ENCODE measurements at places on chromosomes 5 and 9.

- no peak for DNase-seq
Measured at GRCh38 chr5:168365581-168366081, 74.2 kb downstream of the WWC1 start.

- DNase-seq, result no peak
Measured at GRCh38 chr9:90423661-90424193, 218.9 kb downstream of the DIRAS2 start.

DNA sequence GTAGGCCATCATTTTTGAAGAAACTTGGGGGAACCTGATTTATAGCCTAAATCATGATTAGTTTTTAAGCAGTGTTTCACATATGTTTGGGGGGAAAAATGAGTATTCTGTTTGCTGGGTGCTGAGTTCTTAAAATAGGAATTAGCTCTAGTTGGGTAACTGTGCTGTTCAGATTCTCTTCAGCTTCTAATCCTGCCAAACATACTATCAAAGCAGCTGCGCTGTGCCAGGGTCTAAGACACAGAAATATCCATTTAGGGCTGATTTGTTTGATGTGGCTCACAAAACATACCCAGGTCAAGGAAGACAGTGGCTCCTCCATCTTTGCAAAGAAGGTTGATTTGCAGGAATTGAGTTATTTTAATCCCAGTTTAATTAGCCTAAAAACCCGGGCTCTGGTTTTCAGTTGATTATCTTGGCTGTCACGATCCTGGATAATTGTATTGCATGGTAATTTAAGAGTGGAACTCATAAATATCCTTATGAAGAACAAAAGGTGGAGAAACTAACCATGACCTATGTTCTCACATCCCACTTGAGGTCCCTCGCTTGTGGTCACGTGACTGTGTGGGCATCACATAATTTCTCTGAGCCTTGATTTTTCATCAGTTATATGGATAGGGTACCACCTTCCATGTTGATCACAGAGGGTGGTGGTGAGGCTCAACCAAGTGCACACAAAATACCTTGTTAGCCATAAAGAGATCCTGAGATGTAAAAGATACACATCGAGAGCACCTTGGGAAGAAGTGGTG lies 18.7 kb downstream of the CYFIP2 start:
- no peak for DNase-seq

GRCh38 chr9:92064711-92065110 lies 50.5 kb downstream of the SPTLC1 start:
- DNase-seq, result no peak

GRCh38 chr9:95284162-95285080 lies 33.1 kb downstream of the FANCC start:
- DNase-seq, result no peak

- no peak for DNase-seq
Measured at GRCh38 chr5:96247097-96247701, 185.8 kb downstream of the PCSK1 start.

DNA sequence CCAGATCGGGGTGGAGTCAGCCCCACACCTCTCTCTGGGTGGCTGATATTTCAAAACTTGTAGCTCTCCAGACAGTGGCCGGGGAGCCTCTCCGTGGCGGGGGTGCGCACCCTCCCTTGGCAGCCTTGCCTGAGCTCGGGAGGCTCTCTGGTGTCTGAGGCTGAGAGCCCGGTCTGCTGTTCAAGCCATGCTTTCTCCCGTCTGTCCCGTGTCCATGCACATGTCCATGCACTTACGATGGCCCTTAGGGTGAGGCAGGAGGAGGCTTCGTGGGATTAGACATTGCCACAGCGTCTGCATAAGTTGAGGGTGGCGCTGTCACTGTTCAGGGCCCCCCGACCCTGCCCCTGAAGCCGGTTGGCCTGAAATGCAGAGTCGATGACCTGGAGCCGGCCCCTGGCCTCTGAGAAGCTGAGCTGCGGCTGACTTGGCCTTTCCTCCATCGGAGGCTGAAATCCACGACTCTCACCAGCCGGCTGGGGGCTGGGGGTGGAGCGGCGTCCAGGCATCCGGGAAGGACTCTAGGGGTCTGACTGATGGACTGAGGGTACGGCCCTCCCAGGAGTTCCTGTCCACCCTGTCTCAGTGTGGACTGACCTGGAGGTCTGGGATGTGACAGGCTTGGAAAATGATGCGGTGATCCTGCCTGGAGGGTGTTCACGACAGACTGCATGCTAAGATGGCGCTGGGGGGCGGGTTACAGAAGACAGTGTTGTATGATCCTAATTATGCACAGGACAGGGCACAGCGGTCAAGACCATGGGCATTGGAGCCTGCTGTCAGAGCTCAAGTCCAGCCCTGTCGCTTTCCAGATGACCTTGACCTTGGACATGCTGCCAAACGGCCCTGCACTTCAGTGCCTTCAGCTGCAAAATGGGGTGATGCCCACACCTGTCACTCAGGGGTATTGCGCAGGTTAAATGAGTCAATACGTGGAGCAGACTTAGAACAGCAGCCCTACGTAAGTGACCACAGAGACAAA lies 18.3 kb upstream of the SLC2A6 start:
- DNase-seq, result no peak

DNA sequence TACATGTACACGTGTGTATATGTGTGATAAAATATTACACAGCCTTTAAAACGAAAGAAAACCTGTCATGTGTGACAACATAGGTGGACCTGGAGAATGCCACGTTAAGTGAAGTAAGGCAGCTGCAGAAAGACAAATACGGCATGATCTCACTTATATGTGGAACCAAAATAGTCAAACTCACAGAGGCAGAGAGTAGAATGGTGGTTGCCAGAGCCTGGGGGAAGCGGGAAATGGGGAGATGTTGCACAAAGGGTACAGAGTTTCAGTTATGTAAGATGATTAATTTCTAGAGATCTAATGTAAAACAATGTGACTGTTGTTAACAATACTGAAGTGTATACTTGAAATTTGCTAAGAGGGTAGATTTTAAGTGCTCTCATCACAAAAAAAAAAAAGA lies 34.8 kb downstream of the ADAMTS12 start:
- no peak for DNase-seq

- no peak for DNase-seq
Measured at GRCh38 chr5:30866142-30866541, 327.3 kb upstream of the CDH6 start.

DNA sequence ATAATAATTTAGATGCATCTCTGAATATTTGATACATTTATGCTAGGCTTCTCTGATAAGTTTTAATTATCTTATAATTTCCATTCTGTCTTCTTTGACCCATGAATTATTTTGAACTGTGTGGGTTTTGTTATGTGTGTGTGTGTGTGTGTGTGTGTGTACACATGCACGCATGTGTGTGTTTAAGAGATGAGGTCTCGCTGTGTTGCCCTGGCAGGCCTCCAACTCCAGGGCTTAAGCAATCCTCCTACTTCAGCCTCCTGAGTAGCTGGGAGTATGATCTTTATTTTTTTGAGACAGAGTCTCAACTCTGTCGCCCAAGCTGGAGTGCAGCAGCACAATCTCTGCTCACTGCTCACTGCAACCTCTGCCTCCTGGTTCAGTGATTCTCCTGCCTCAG lies 75.4 kb downstream of the NDUFAF2 start:
- DNase-seq, result no peak

GRCh38 chr5:160520609-160521391 lies 99.1 kb downstream of the PTTG1 start:
- DNase-seq, result no peak

DNA sequence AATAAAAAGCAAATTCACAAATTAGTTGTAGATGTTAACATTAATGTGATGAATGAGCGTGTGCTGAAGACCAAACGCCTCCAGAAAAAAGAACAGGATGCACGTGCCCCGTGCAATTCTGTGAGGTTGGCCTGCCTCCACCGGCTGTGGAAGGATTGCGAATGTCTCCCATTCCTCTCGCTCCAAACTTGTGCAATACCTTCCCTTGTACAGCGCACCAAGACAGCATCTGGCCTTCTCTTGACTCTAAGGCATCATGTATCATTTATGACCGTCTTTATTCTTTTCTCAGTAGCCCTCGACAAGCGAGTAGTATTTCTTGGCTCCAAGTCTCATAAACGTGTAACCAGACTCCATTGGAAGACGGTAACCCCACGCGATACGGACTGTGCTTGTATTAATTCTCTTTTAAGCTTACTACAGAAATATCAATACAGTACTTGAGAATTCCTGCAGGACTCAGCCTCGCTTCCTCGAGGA lies 1.5 kb upstream of the TESK1 start:
- no peak for DNase-seq

DNA sequence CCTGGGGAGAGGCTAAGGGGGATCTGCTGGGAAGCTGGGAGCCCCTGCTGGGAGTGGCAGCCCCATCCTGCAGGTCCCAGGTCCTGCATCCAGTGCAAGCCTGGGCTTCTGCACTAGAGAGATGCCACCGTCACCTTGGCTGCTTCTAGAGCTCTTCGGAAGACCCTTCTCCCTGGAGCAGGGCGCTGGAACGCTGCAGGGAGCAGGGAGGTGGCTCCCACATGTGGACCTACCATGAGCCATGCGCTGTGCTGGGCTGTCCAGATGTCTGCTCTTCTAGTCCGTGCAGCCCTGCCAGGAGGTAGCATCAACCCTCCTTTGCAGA lies 90.9 kb upstream of the PHYKPL start:
- DNase-seq, result no peak

GRCh38 chr9:73525350-73525749 lies 373.7 kb downstream of the ANXA1 start:
- DNase-seq, result no peak

- DNase-seq, result no peak
Measured at GRCh38 chr5:25285136-25285535, 640.4 kb upstream of the CDH10 start.

- no peak for DNase-seq
Measured at GRCh38 chr5:42531611-42532010, 108.4 kb downstream of the GHR start.

DNA sequence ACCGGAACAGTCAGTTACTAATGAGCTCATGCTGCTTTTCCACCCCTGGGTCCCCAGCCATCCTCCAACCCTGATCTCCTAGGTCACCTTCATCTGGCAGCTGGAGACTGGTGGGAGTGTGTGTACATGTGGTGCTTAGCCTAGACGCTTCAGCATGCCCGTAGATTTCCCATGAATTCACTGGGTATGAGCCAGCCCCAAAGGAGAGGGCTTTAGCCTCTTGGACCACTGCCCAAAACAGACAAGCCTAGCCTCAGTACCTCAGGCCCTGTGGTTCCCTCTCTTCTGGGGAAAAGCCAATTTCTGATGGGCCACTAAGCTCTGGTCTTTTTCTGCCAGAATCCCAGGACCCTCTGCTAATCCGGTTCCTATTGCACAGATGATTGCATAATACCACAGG lies 48.0 kb upstream of the ASTN2 start:
- no peak for DNase-seq

DNA sequence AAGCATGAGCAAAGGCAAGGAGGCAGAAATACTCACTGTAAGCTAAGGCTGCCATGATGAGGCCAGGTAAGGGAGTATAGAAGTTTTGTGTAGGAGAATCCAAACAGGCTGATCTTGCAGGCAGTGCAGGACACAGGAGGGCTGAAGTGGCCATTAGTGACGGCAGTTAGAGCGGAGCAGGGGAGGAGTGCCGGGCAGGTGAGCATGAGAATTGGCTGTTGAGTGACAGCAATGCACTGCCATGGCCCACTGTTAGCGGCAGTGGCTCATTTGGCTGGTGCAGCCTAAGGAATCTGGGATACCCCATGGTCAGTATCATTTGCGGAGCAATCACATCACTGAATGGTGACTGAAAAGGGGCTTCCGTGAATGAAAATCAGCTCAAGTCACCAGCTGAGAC lies 22.8 kb downstream of the RGS3 start:
- DNase-seq, result no peak

DNA sequence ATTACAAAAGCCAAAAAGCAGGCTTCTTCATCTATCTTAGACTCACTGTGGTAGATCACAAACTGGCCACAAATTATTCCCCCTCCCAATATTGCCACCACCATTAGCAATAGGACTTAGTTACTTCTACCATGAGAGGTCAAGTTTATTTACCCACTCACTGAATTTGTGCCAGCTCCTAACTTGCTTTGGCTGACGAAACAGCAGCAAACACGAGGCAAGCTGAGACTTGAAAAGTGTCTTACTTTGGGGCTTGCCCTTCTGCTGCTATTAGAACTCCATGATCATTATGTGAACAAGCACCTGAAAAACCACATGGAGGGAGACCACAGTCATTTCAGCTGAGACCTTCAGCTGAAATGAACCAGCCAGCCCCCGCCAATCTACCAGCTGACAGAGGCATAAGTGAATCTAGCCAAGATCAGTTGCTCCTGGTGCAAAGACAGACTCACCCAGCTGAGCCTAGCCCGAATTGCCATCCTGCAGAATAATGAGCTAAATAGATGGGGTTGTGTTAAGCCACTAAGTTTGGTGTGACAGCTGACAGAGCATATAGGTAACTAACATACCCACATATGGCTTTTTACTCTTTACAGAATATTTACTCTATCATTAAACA lies 5.7 kb downstream of the WDR41 start:
- no peak for DNase-seq

- no peak for DNase-seq
Measured at GRCh38 chr5:62623271-62623670, 44.7 kb downstream of the LRRC70 start.

DNA sequence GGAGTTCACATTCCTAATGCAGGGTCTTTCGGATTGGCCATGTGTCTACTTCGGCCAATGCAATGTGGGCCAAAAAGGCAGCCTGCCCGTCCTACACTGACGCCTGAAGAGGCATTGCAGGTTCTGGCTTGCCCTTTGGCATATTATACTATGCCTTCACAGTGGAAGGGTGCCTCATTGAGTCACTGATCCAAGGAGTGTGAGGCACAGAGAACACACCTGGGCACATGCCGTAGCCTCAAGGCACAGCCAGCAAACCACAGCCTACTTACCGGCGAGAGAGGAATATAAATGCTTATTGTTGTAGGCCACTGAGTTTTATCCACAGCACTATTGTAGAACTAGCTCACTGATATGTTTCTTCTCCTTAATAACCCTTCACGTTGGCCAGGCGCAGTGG lies 409.6 kb downstream of the GADD45G start:
- no peak for DNase-seq

DNA sequence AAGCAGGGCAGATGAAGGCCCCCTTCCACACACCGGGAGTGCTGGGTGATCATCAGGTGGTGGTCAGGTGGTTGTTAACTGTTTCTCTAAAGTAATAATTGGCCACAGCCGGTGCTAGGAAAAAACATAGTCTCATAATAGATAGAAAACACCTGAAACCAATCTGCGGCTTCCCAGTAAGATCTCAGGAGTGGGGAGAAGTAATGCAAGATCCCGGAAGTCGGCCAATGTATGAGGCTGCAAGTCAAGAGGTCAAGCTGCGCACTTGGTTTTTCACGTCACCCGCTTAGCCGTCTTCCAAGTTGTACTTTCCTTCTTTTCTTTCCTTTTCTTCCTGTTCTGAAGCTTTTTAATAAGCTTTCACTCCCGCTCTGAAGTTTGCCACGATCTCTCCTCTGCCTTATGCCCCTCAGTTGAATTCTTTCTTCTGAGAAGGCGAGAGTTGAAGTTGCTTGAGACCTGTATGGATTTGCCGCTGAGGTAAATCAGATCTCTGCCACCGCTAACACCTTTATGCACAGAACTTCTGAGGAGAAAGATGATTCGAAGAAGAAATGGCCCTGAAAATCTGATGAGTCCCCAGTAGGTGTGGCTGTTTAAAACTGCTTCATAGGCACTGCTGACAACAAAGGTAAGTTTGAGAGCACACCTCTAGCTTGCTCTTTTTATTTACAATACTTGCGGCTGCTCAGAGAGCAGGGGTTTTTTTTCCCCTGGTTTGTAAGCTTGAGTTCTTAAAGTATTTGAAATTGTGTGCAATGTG lies 406.6 kb downstream of the FAM170A start:
- DNase-seq, result no peak

- no peak for DNase-seq
Measured at GRCh38 chr5:66498791-66499207, 97.4 kb upstream of the MAST4 start.

GRCh38 chr5:133331941-133332340 lies 280.1 kb downstream of the HSPA4 start:
- DNase-seq, result no peak
